ENCODE measurements at places on chromosomes 6 and 20. TPM values are rescaled to one million over a fixed set of nuclear protein-coding genes. Genes with fewer than 3 reads are reported as not detected.

DNA sequence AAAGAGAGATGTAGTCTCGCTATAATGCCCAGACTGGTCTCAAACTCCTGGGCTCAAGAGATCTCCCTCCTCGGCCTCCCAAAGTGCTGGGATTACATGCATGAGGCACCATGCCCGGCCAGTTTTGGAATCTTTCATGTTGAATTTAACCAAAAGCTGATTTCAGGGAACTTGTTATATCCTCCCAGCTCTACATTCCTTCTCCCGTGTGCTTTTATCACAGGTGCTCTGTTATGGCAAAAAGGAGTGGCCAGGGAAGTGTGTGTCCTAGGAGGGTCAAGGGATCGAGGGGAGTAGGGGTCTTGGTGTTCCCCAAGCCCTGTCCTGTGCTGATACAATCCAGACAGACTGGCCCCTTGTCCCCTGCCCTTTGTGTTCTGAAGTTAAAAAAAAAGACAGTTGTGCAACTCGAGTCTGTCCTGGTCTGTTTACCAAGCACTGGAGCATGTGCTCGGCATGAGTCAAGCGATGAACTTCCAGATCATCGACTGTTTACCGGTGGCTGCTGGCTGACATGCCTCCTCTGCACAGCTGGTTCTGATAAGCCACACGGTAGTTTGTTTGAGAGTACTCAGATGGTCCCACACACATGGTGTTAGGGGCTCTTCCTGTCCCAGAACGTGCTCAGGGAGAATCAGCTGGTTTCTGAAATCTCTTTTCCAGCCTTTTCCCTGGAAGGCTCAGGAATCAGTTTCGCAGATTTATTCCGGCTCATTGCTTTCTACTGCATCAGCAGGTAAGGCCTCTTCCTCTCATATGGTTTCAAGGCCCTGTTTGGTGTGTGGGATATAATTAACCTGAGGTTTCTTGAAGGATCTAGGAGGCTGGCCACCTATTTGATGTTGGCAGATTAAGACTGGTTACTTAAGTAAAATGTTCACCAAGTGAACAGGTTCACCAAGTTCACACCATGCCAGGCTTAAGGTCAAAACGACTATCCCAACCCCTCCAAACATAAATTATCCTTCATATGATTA, 52.6 kb upstream of the NAA20 start:
- H3K36me3 ChIP-seq: no peaks in the 10 kb centered on the region
- H3K4me3 ChIP-seq: no peak overlapping the region
- peaks cover 6% of the 10 kb centered on the region for H3K4me1 ChIP-seq
- DNase-seq: peak; percentile 52

GRCh38 chr20:49825521-49826033, 12.9 kb downstream of the SLC9A8 start:
- peaks cover 25% of the 10 kb centered on the region for H3K36me3 ChIP-seq
- H3K4me1 ChIP-seq: peaks cover 14% of the 10 kb centered on the region
- no peak for DNase-seq
- no peak overlapping the region for H3K27ac ChIP-seq

Gene CASS4
- 4.9 TPM for total RNA-seq

Gene LY6G5C
- total RNA-seq: 1.6 TPM

GRCh38 chr6:108942556-108943492, 94.6 kb downstream of the ARMC2 start:
- H3K4me1 ChIP-seq: peaks cover 27% of the 10 kb centered on the region
- DNase-seq: no peak
- no peak overlapping the region for H3K27ac ChIP-seq
- no peaks in the 10 kb centered on the region for H3K36me3 ChIP-seq

Gene OR5V1
- total RNA-seq: not detected

Gene ATP6V1G2
- total RNA-seq: 0.91 TPM

DNA sequence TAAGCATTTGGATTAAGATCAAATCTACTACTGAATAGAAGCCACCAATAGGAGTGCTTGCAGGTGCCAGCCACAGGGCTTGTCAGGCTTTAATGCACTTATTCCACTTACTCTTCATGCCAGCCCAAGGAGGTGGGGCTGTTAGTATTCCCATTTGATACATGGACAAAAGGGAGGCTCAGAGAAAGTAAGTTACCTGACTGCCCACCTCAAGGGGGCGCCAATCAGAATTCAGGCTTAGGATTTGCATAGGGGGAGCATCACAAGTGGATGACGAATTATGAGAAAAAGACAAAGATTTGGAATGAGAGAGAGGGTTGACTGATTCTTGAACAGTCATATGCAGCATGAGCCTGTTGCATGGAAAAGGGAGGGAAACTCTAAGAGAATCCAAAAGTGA, 188.4 kb upstream of the TSHZ2 start:
- H3K4me3 ChIP-seq: no peak overlapping the region
- H3K4me1 ChIP-seq: no peaks in the 10 kb centered on the region
- H3K36me3 ChIP-seq: no peaks in the 10 kb centered on the region
- H3K27ac ChIP-seq: no peak overlapping the region
- peaks cover 12% of the 10 kb centered on the region for H3K27me3 ChIP-seq
- peak; percentile 42 for DNase-seq

DNA sequence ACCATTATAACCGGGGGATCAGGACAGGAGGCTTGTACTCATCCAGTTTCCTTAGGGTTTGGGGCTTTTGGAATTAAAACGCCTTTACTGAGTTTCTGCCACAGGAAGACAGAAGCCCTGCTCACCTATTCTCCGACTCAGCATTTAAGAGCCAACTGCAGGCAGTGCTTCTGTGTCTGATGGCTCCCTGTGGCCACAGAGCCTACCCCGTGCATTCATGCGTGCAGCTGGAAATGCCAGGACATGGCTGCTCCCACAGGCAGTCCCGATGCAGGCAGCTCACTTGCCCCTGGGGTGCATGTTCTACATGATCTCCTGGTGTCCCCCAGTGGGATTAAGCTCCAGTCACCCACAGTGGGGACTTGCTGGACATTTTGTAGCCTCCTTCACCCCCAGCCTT, 22.2 kb downstream of the ZNF831 start:
- H3K4me3 ChIP-seq: no peak overlapping the region
- peaks cover 11% of the 10 kb centered on the region for H3K27me3 ChIP-seq
- peak; percentile 42 for DNase-seq
- H3K27ac ChIP-seq: no peak overlapping the region

Gene MTFR2
- total RNA-seq: 9.4 TPM

DNA sequence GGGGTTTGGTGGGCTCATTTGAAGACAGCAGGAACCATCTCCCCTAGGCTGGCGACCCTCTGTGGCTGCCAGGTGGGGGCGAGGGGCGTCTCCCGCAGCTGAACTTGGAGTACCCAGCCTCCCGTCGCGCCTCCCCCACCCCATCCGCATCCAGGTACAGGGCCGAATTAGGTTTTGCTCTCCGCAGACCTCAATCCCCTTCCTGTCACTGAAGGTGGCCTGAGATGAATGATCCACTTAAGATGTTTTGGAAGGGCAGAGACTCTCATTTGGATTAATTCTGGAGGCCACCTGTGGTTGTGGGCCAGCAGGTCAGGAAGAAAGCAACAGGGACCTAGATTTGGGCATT, 493 bp downstream of the CD83 start:
- H3K36me3 ChIP-seq: no peaks in the 10 kb centered on the region
- DNase-seq: no peak
- H3K27ac ChIP-seq: no peak overlapping the region
- H3K27me3 ChIP-seq: no peaks in the 10 kb centered on the region
- H3K4me3 ChIP-seq: peak overlapping the region; percentile 69

Gene LY6G6C
- not detected for total RNA-seq

DNA sequence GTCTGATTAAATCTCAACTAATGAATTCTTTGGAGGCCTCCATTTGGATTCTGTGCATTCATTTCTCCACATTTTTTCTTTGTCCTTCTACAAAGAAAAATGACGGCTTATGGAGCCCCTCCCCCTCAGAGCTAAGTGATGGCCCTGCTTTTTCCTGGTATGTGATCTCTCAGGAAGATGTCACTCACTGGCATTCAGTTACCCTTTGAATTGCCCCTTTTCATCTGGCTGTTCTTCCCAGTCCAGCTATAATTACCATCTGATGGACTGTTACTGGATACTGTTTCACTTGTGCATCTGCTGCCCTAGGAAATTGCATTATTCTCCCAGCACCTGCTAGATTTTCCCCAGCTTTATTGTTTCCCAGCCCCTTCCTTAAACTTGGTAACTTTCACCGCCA, 151.9 kb downstream of the CFAP61 start:
- H3K4me3 ChIP-seq: no peak overlapping the region
- DNase-seq: peak; percentile 13
- H3K27me3 ChIP-seq: no peaks in the 10 kb centered on the region
- no peak overlapping the region for H3K27ac ChIP-seq
- H3K4me1 ChIP-seq: no peaks in the 10 kb centered on the region

DNA sequence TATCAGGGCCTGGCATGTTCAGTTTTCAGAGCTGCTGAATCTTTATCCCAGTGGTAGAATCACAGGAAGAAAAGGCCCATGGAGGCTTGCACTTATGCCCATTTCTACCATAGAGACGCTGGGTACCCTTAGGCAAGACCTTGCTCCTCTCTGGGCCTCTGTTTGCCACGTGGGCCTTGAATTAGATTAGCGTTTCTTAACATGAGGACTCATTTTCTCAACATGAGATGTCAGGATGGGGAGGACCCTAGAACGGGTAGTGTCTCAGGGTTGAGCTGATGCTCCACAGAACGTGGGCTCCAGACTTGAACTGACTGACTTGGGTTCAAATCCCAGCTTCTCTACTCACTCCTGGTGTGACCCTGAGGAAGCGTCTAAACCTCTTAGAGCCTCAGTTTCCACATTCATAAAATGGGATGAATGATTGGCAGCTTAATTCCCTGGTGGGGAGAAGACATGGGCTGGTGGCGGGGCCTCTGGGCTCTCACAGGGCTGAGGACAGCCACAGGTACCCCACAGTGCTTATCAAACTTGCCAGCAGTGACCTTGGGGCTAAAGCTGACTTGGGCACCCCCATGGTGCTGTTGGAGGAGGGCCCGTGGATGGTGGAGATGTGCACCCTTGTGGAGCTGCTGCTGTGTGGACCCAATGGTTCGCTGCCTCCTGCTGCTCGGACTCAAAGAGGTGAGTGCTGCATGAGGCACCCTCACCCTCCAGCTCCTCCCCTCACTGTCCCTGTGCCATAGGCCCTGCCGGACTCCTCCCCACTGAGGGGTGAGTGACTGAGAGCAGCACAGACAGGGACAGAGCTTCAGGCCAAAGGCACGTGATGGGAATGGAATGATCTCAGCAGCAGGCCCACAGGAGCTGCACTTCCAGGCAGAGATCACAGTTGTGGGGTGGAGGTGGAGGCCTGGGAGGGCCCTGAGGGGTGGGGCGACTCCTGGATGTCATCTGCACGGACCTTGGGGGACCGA, 28.2 kb downstream of the SUN5 start:
- H3K4me3 ChIP-seq: no peak overlapping the region
- no peaks in the 10 kb centered on the region for H3K27me3 ChIP-seq
- H3K4me1 ChIP-seq: peaks cover 56% of the 10 kb centered on the region
- no peak overlapping the region for H3K27ac ChIP-seq
- DNase-seq: no peak
- no peaks in the 10 kb centered on the region for H3K36me3 ChIP-seq

- no peak overlapping the region for H3K27ac ChIP-seq
- no peak overlapping the region for H3K4me3 ChIP-seq
- no peaks in the 10 kb centered on the region for H3K36me3 ChIP-seq
- H3K4me1 ChIP-seq: peaks cover 9% of the 10 kb centered on the region
Measured at GRCh38 chr6:8268156-8268555, 165.8 kb upstream of the EEF1E1 start.

Gene SAMD3
- total RNA-seq: not detected

DNA sequence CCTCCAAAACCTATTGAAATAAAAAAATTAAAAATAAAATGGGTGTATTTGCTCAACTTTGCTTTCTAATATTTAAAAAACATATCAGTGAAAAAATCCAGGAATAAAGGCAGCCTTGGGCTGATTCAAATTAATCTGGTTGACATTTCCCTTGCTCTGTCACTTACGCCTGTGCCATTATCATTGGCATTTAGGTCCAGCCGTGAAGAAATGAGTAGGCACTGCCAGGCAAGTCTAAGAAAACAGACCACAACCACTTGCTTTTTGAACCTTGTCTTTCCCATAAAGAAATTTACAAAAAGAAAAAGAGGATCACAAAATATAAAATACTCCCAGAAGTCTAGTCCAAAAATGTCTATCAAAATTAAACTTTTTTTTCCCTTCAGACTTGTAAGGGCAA, 59.2 kb upstream of the HBS1L start:
- no peak for DNase-seq
- no peaks in the 10 kb centered on the region for H3K36me3 ChIP-seq
- no peaks in the 10 kb centered on the region for H3K4me1 ChIP-seq
- H3K4me3 ChIP-seq: no peak overlapping the region

GRCh38 chr6:29834564-29835436, 7.2 kb downstream of the HLA-G start:
- H3K27me3 ChIP-seq: no peaks in the 10 kb centered on the region
- H3K27ac ChIP-seq: no peak overlapping the region
- no peak overlapping the region for H3K4me3 ChIP-seq
- peak; percentile 46 for DNase-seq
- H3K36me3 ChIP-seq: no peaks in the 10 kb centered on the region

DNA sequence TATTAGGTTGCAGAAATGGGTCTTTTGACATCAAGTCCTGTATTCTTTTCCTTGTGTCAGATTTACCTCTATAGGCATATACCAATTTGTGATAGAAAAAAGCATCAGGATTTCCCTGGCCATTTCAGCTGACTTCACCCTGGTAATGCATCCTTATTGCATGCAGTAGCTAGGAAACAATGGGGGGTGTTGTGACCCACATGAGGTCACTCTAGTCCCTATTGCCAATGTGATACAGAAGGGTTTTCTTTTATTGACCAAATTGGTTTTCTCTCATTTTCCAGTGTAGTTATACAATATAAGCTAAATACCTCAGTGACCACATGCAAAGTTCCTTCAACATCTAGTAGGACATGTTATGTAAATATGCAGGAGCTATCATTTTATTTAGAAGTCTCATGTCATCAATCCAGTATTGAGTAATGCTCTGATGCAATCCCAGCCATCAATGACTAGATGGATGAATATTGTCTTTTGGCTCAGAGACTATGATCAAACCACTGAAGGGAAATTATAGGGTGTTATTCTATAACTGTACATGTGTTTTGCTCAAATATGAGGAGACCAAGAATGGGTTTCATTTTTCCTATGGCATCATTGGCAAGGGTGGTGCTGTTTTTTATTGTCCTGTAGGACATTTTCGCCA, 177.7 kb downstream of the KLHL32 start:
- no peak for DNase-seq
- no peaks in the 10 kb centered on the region for H3K4me1 ChIP-seq
- H3K27ac ChIP-seq: no peak overlapping the region
- no peaks in the 10 kb centered on the region for H3K36me3 ChIP-seq
- H3K27me3 ChIP-seq: no peaks in the 10 kb centered on the region
